ENCODE measurements at places on chromosomes 5 and 9.

DNA sequence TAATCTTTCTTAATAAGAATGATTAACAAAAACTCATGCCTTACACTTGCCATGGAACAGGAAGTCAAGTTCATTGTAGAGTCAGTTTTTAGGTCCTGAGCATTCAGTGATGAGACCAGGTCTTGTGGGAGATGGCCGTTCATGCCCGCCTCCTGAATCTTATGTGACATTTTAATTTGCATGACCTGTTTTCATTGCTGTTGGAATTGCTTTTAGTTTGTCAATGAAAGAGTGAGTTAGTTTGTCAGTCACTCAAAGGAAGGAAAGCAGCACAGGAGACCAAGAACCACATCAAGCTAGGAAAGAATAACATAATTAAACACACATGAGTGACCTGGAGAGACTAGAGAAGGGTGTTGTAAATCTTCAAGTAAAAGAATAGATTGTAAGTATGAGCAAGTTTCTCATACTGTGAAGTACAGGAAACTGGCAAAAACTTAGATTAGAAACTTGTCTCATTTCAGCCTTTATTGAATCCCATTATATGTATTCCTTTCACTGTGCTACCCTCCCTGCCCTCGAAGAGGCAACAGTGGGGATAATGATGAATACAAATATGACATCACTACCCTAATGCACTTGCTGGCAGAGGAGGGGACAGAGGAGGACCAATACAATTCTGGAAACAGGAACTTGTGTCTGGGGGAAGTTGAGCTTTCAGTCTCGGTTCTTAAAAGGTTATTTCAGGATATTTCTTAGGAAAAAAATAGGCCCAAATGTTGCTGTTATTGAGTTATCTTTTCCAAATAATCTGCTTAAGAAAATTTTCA, 64.3 kb upstream of the C6 start:
- DNase-seq, result no peak

GRCh38 chr9:115416299-115416698, 298.3 kb upstream of the TNC start:
- DNase-seq, result no peak

GRCh38 chr9:129868872-129869486, 33.7 kb downstream of the USP20 start:
- peak; percentile 93 for DNase-seq

DNA sequence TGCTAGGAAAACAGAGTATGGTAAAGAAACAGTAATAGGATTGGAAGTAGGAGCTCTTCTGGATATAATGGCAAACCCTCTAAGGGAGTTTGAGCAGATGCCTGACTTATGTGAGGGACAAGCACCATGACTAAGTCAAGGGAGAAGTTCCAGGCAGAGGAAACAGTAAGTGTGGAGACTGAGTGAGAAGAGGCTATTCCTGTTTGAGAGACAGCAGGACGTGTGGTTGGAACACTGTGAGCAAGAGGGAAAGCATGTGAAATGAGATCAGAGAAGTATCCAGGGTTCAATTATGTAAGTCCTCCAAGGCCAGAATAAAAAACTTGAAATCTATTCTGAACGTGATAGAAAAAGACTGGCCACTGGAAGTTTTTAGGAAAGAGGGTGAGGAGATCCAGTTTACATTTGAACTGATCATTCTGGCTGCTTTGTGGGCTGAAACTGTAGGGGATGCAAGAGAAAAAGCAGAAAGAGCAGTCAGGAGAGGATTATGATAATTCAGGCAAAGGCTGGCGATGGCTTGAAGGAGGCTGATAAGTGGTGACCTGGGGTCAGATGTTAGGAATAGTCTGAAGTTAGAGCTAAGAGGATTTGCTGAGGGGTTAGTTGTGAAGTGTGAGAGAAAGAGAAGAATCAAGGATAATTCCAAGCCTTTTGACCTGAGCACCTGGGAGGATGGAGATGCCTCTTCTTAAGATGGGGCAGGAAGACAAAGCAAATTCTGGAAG, 19.2 kb downstream of the DMAC1 start:
- DNase-seq, result no peak

- DNase-seq, result no peak
These were observed 80.1 kb downstream of the ZCCHC7 start for GRCh38 chr9:37200433-37201005.

- peak; percentile 8 for DNase-seq
These were observed 114.1 kb downstream of the MLLT3 start for GRCh38 chr9:20508242-20508641.

DNA sequence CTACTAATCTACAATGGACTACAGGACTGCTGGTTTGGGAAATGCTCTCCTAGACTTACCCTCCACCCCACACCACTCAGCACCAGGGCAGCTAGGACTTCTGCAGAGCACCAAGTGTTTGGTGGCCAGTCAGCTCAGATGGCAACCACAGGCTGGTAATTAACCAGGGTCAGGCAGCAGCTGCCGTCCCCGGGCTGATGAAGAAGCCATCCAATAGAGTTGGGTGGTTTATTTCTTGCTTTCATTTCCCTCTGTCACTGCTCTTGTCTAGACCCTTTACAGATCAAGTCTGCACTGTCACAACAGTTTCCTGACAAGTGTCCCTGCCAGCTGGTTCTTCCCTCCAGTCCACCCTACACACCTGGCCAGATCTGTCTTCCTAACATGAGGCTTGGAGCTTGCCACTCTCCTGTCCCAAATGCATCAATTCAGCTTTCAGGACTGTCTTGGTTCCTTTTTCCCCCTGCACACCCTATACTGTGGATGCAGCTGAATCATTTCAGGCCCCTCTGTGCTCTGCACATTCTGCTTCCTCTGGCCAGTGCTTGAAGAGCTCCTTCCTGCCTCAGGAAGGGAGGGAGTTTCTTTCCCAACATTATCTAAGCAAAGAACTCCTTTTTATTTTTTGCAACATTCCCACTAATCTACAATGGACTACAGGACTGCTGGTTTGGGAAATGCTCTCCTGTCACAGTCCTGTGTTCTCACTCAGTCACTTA, 30.2 kb upstream of the HSPA9 start:
- no peak for DNase-seq

- no peak for DNase-seq
These were observed 795 bp downstream of the NDUFAF2 start for GRCh38 chr5:60945813-60946187.

DNA sequence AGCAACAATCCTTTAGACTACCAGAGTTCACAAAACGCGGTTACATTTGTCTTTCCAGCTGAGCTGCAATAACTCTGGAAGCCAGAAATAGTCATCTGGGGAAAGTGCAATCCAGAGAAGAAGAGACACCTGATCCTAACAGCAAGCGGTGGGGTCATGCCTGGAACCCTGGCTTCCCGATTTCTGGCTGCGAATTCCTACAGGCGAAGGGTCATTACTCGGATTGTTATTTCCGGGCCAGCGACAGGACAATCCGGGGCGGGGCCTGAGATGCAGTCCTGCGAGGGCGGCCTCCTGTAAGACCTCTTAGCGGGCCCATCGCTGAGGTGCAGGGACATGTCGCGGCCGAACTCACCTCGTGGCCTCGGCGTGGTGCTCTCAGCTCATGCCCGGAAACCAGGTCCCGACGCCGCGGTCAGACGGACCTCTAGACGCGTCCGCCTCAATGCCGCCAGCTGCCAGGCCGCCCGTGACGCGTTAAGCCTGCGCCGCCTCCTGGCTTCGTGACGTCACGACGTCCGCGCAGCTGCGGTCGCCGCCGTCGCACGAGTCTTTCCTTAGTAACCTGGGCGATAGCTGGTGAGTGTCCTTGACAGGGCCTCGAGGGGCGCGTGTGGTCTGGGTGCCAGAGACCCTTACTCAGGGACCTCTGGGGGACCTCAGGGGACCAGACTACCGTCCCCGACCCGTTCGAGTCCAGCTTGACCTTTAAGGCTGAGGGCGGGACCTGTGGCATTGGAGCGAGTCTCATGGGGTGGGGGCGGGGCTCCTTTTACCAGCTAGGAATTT, at the start of the genes MRRF and RBM18:
Gene MRRF, plus strand, starts transcription at position 523 of the 789 bp plus-strand sequence. CDS start 6,010 bp downstream, outside the sequence.
Gene RBM18, minus strand, starts transcription at position 481 of the 789 bp plus-strand sequence. CDS start 3,348 bp downstream, outside the sequence.
- DNase-seq, result peak; percentile 90

- no peak for DNase-seq
These were observed 615.5 kb downstream of the RAB3C start for GRCh38 chr5:59198365-59198764.

DNA sequence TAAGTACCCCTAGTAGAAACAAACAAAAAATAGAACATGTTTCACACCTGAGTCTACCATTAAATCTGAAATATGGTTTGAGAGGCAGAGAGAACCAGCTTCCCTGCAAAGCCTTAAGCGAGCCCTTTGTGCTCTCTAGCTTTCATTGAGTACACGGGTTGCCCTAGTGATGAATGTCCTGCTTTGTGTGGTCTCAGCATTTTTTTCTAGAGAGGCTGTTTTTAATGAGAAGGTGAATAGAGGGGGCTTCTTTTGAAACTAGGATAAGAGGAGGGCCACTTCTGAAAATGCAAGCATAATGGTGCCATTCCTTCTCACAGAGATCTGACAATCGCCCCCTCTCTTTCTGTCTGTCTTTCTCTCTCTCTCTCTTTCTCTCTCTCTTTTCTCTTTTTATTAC, 131.3 kb downstream of the MACIR start:
- DNase-seq, result no peak

- DNase-seq, result no peak
These were observed 126.5 kb downstream of the MRPS30 start for GRCh38 chr5:44935262-44935661.
